ENCODE measurements at places on chromosomes 6 and 20. TPM values are rescaled to one million over a fixed set of nuclear protein-coding genes. Genes with fewer than 3 reads are reported as not detected.

DNA sequence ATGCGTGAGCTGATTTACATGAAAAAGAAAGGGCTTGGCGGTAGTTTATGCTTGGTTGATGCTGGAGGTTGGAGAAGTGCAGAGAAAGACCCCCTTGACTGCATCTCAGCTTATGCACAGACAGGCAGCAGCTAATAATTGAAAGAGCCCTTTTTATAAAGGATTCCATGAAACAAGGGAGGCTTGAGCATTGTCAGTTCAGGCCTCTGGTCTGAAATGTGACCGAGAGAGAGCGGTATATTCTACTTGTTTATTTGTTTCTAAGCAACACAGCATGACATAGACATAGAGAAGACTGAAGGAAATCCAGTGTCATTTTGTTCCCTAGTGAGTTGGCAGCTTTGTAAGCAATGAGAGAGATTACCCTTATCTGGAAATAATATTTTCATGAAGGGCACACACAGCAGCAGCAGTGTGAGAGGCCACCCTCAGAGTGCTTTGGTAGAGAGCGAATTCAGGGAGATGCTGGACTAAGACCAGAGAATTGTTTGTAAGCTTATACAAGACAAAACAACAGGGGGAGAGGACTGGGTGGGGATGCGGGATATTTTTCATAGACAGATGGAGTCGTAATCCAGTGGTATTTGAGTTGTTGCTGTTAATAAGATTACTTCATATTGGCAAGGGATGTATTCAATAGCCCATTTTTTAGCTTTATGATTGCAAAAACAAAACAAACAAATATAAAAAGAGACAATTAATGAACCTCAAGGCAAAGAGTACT lies 34.6 kb upstream of the LAMA2 start:
- no peaks in the 10 kb centered on the region for H3K36me3 ChIP-seq
- DNase-seq: no peak
- peaks cover 4% of the 10 kb centered on the region for H3K27me3 ChIP-seq
- H3K27ac ChIP-seq: no peak overlapping the region
- no peaks in the 10 kb centered on the region for H3K4me1 ChIP-seq
- no peak overlapping the region for H3K4me3 ChIP-seq

DNA sequence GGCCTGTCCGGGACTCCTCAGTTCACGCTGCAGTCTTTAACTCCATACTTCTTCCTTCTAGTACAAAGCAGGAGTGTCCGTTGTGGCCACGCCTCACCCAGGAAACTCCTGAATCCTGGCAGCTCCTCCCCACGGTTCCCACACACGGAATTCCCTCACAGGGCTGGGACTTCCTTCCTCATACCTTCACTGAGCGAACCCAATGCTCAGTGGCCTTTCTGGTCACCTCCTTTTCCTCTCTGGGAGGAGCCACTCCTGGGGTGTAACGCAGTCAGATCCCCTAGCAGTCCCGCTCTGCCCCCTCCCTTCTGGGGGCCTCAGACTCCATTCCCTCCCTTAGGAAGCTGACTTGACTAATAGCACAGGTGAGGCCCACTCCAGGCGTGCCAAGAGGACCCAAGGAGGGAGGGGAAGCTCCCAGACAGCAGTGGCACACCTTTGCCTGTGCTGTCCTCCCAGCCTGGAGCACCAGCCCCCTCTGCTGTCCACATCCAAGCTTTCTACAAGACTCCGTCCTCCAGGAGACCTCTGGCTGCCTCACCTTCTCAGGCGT lies at the start of gene SLC52A3:
TSS of gene SLC52A3 (minus strand) at position 75 of the 553 bp plus-strand sequence. CDS start 2,726 bp downstream, outside the sequence.
- H3K4me1 ChIP-seq: no peaks in the 10 kb centered on the region
- DNase-seq: no peak
- no peaks in the 10 kb centered on the region for H3K36me3 ChIP-seq
- no peak within 1 kb of the TSS for H3K27ac ChIP-seq
- H3K4me3 ChIP-seq: no peak within 1 kb of the TSS
- peaks cover 5% of the 10 kb centered on the region for H3K27me3 ChIP-seq

TFAP2D gene
- total RNA-seq: not detected

GRCh38 chr6:134049176-134049575 lies 3.2 kb downstream of the SLC2A12 start:
- H3K27me3 ChIP-seq: peaks cover 11% of the 10 kb centered on the region
- peaks cover under 1% of the 10 kb centered on the region for H3K36me3 ChIP-seq
- H3K27ac ChIP-seq: no peak overlapping the region
- H3K4me1 ChIP-seq: peaks cover 13% of the 10 kb centered on the region
- H3K4me3 ChIP-seq: no peak overlapping the region

GRCh38 chr6:43667245-43668150 lies 20.1 kb downstream of the MRPS18A start:
- H3K36me3 ChIP-seq: peaks cover 18% of the 10 kb centered on the region
- H3K4me1 ChIP-seq: peaks cover 49% of the 10 kb centered on the region
- peak overlapping the region; percentile 86 for H3K27ac ChIP-seq
- peak; percentile 87 for DNase-seq

DNA sequence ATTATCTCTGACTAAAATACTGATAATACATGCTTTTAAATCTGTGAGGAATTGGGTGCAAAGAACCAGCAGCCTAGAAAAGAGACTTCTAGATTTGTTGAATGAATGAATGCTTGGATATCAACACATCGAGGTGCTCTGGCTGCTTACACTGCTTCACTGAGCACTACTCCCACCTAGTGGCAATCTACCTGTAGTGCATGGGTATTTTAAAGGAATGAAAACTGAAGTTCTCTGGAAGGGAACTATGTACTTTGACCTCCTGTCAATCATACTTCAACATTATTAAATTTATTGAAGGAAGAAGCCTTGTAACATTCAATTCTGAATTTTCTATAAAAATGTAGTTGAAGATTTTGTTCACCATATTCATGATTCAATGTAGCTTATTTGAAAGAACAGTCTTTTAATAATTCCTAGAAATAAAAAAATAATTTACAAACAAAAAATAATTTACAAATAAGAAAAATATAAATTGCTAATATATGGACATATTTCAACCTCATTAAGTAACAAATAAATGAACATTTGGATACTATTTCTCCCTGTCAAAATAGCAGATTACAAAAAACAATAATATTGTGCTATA lies 111.2 kb upstream of the MMS22L start:
- H3K27me3 ChIP-seq: peaks cover 13% of the 10 kb centered on the region
- no peak overlapping the region for H3K4me3 ChIP-seq
- peak; percentile 65 for DNase-seq

SLC22A16 gene
- not detected for total RNA-seq

DNA sequence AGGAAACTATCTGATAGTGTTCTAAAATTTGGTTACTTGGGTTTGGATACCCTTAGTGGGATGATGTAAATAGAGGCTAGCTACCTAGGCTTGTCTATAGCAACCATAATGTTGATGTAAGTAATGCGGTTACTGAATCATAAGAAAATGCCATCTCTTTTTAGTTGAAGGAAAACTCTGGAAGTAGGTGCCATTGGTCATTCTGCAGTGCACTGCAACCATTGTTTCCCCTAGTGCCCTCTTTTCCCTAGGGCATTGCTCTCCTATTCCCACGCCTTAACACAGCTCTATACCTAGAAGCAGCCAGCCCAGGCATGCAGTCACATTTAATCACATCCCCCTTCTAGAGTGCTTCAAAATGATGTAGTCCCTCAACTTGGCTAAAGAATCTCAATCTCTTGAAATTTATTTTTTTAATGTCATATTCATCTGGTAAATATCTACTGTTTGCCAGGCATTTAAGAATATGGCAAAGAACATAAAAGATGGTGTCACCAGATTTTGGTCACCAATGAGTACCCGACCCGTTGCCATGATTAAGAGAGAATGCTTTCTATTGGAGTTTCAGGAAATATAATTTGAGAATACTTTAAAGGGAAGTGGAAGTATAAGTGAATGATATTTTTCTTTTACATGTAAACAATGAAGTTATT lies 10.4 kb downstream of the LOC128125822 start:
- H3K4me3 ChIP-seq: no peak overlapping the region
- peaks cover 4% of the 10 kb centered on the region for H3K4me1 ChIP-seq
- no peak overlapping the region for H3K27ac ChIP-seq
- H3K36me3 ChIP-seq: peaks cover 39% of the 10 kb centered on the region
- no peak for DNase-seq
- peaks cover 9% of the 10 kb centered on the region for H3K27me3 ChIP-seq

GRCh38 chr20:42721923-42722322 lies 467.8 kb downstream of the PTPRT start:
- no peaks in the 10 kb centered on the region for H3K27me3 ChIP-seq
- no peaks in the 10 kb centered on the region for H3K36me3 ChIP-seq
- no peaks in the 10 kb centered on the region for H3K4me1 ChIP-seq
- H3K27ac ChIP-seq: no peak overlapping the region
- no peak for DNase-seq

GRCh38 chr6:159134701-159135364 lies 34.4 kb upstream of the FNDC1 start:
- peak; percentile 82 for DNase-seq
- H3K4me1 ChIP-seq: peaks cover 5% of the 10 kb centered on the region
- H3K4me3 ChIP-seq: no peak overlapping the region
- H3K36me3 ChIP-seq: no peaks in the 10 kb centered on the region
- no peak overlapping the region for H3K27ac ChIP-seq
- H3K27me3 ChIP-seq: peaks cover 18% of the 10 kb centered on the region

DNA sequence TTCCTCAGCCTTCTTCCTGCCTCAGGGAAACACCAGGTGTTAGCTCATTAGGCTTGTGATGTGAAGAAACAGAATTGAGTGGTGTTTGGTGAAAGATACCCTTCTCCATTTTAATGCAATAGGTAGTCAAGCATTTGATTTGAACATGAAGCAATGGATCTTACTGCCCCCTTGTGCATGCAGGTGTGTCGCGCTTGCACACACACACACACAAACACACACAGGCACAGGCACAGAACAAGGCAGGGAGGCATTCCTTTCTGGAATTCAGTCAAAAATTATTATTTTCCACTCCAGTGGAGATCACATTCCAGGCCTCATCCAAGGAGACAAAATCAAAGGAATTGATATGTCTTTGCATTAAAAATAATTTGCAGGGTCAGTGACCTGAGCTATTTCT lies 667.0 kb upstream of the MARCKS start:
- H3K4me3 ChIP-seq: no peak overlapping the region
- H3K4me1 ChIP-seq: no peaks in the 10 kb centered on the region
- H3K36me3 ChIP-seq: no peaks in the 10 kb centered on the region
- H3K27ac ChIP-seq: no peak overlapping the region
- no peaks in the 10 kb centered on the region for H3K27me3 ChIP-seq

- no peak overlapping the region for H3K4me3 ChIP-seq
- H3K36me3 ChIP-seq: peaks cover 50% of the 10 kb centered on the region
- DNase-seq: no peak
- H3K4me1 ChIP-seq: peaks cover 65% of the 10 kb centered on the region
- H3K27ac ChIP-seq: no peak overlapping the region
- H3K27me3 ChIP-seq: no peaks in the 10 kb centered on the region
These were observed 193.7 kb downstream of the GJA10 start for GRCh38 chr6:90088009-90088408.

DNA sequence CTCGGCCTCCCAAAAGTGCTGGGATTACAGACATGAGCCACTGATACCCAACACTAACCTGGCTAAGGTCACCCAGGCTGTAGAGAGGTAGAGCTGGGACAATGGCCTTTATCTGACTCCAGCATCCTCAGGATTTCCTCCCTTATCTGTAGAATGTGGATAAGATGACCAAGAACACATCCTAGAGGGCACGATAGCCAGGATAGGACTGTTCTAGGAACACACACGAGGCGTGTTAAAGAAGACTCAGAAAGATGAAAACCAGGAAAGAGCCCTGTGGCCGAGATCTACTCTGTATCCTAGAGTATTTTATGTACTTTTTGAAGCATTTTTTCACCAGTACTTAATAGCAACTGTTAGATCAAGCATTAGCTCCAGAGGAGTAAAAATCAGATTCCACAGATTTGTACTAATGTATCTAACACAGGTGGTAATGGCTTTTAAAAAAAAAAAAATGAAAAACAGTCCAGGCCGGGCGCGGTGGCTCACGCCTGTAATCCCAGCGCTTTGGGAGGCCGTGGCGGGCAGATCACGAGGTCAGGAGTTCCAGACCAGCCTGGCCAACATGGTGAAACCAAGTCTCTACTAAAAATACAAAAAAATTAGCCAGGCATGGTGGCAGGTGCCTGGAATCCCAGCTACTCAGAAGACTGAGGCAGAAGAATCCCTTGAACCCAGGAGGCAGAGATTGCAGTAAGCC lies 17.3 kb downstream of the PPP1R10 start:
- H3K4me1 ChIP-seq: peaks cover 19% of the 10 kb centered on the region
- no peak overlapping the region for H3K27ac ChIP-seq
- H3K36me3 ChIP-seq: peaks cover 56% of the 10 kb centered on the region
- no peak overlapping the region for H3K4me3 ChIP-seq

- H3K36me3 ChIP-seq: no peaks in the 10 kb centered on the region
- DNase-seq: no peak
- no peak overlapping the region for H3K4me3 ChIP-seq
- no peak overlapping the region for H3K27ac ChIP-seq
- H3K27me3 ChIP-seq: no peaks in the 10 kb centered on the region
These were observed 34.6 kb downstream of the DEFB114 start for GRCh38 chr6:49929340-49929739.

BHLHE23 gene
- not detected for total RNA-seq

CCM2L gene
- total RNA-seq: not detected

HEY2 gene
- not detected for total RNA-seq

DNA sequence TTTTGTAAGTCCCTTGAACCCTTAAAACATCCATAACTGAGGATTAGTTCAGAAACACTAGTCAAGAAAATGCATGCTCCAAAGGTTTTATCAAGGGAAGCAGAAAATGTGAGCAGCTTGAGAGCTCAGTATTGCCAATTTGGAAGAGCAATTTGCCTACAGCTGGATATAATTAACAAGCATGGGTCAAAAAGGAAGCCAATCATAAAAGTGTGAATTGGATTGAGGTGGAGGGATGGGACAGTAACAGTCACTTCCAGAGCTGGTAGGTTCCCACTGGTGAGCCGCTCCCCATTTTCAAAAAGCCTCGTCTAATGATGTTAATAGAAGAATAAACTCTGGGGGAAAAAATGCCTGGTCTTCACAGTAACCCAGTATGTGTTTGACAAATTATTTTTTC lies 5.0 kb upstream of the PTPRK start:
- DNase-seq: no peak
- H3K36me3 ChIP-seq: no peaks in the 10 kb centered on the region
- H3K4me1 ChIP-seq: peaks cover 8% of the 10 kb centered on the region
- H3K27ac ChIP-seq: no peak overlapping the region

CLVS2 gene
- total RNA-seq: not detected

CUL7 gene
- 8.5 TPM for total RNA-seq

DNA sequence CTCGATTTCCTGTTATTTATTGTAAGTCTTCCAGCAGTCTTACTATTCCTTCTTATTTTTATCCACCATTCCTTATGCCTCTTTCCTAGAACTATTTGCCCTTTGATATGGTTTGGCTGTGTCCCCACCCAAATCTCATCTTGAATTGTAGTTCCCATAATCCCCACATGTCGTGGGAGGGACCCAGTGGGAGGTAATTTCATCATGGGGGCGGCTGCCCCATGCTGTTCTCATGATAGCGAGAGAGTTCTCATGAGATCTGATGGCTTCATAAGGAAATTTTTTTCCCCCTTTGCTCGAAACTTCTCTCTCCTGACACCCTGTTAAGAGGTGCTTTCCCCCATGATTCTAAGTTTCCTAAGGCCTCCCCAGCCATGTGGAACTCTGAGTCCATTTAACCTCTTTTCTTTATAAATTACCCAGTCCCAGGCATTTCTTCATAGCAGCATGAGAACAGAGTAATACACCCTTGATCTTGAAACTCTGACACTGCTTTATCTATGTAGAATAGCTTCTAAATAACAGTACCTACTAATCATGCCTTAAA lies 48.8 kb downstream of the PLN start:
- no peaks in the 10 kb centered on the region for H3K4me1 ChIP-seq
- H3K4me3 ChIP-seq: no peak overlapping the region
- no peak for DNase-seq

GRCh38 chr6:120869397-120869796 lies 464.9 kb downstream of the TBC1D32 start:
- H3K27me3 ChIP-seq: no peaks in the 10 kb centered on the region
- no peak overlapping the region for H3K4me3 ChIP-seq
- H3K36me3 ChIP-seq: no peaks in the 10 kb centered on the region
- no peak for DNase-seq
- H3K4me1 ChIP-seq: no peaks in the 10 kb centered on the region
- H3K27ac ChIP-seq: no peak overlapping the region

All from activated CD8-positive, alpha-beta T cell treated with anti-CD3 and anti-CD28 coated beads, Interleukin-2, amount 10 ng/mL, durations not matched to agents 7 days and 5 days (primary cell).